ENCODE measurements at places on chromosomes 4 and X. TPM values are rescaled to one million over a fixed set of nuclear protein-coding genes. Genes with fewer than 3 reads are reported as not detected.

DNA sequence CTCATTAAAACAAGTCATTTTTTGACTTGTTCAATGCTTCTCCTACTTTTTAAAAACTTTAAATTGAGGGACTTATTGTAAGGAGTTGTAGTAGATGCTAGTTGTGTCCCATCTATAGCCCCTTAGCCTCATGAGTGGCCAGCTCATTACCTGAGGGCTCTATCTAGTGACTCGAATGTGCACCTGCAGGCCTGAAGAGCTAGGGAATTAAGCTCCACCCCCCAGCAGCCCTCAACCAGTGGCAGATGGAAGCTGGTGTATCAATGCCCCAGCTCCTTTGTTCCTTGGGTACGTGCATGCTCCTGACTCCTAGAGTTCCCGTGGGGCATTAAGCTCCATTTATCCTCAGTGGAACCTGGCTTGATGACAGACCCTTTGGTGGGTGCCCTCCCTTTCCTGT is 146.7 kb upstream of the FAM9B start:
- DNase-seq: no peak

GRCh38 chr4:143253166-143253565 is 68.4 kb downstream of the USP38 start:
- DNase-seq: no peak

GRCh38 chrX:121283921-121284320 is 236.5 kb downstream of the GLUD2 start:
- no peak for DNase-seq

The REELD1 gene
- polyA plus RNA-seq: not detected

Data from cardiac muscle cell (in vitro differentiated cells and primary cell).